ENCODE measurements at places on chromosomes 13 and 19.

DNA sequence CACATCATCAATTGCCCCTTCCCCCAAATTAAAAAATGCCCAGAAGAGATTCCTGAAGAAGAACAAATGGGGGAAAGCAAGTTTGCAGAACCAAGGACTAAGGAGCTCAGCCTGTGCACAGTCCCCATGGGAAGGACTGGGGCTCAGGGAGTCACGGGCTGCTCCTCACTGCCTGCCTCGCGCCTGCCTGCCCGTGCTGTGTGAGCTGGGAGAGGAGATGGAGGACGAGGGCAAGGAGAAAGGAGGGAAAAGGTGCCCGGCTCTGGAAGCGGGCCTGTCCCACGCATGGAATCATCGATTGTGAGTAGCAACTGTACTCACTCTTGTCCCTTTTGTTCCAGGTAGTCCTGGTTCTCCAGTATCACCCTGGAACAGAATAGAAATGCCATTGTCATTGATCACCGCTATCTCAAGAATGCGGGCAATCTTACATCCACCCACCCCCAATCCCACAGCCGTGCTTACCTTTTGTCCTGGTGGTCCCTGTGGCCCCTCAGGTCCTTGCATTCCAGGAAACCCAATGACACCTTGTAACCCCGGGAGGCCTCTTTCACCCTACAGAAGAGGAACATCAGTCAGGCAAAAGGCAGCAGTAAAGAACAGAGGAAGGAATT lies 93.4 kb downstream of the COL4A1 start:
- no peak for DNase-seq

DNA sequence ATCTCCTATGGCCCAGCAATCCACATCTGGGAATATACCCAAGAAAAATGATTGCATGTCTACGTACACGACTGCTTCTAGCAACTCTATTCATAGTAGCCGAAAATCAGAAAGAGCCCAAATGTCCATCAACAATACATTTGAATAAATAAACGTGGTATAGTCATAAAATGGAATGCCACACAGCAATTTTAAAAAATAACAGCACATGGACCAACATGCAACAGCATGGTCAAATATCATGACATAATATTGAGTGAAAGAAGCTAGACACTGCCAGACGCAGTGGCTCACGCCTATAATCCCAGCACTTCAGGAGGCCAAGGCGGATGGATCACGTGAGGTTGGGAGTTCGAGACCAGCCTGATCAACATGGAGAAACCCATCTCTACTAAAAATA lies 16.3 kb downstream of the TEX101 start:
- DNase-seq = no peak

DNA sequence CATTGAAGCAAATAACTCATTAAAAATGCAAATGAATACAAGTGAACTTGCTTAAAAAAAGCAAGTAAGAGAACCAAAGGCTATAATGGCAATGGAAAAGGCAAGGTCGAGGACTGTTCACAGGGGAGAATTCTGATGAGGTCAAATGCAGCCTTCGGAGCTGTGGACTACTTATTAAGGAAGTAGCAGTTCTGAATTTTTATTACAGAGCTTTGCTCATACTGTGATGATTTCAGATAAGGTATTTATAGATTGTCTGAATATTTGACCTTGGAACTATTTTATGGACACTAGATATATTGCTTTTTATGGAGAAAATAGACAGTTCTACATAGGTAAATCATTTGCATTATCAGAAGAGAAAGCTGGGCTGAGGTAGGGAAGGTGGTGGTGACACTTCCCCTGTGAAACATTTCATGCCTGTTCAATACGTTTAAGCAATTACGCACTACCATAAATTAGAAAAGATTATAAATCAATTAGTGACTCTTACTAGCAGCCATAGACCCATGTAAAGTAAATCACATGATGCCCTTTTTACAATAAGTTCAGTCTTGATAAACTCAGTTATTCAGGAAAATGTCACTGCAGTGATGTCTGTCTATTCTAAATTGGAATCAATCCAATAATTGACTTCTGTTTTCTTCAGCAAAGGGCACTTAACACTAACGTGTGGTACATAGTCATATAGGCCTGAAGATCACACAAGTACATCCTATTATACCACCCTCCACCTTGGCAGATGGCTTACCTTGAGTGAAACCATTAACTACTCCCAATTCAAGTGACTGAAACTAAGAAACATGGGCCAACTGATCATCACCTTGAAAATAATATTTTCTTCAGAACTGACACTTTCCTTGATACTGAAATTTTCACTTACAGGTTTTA lies 260.0 kb downstream of the KLF12 start:
- DNase-seq = no peak

GRCh38 chr13:19059016-19059780 lies 122.4 kb downstream of the TUBA3C start:
- DNase-seq = no peak

DNA sequence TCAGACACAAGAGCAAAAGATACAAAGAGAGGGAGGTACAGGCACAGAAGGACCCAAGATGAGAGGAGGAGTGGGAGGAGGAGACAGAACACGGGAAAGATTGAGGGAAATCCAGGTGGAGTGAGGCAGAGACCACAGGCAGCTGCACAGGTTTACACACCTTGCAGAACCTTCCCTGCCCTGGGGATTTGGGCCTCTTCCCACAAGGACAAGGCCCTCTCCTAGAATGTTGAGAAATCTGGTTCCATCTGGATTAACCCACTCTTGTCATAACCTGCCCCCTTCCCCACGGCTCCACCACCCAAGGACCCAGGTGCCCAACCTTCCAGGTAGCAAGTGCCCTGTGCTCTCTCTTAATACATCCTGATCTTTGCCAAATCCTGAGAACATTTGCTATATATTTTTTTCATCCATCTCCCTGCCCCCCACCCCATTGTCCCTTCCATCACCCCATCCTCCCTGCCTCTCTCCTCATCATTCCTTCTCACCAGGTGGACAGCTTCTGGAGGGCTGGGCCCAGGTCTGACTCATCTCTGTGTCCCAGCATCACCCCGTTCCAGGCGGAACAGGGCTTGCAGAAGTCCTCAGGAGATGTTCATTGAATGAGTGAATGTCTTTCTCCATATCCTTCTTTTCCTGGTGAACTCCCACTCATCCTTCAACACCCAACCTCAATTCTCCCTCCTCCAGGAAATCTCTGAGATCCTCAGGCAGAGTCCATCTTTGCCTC lies 8.8 kb upstream of the KLK8 start:
- DNase-seq = no peak

- DNase-seq = no peak
These were observed 29.4 kb downstream of the DIAPH3 start for GRCh38 chr13:60134376-60134775.
